ENCODE measurements at places on chromosomes 1 and 21. TPM values are rescaled to one million over a fixed set of nuclear protein-coding genes. Genes with fewer than 3 reads are reported as not detected.

- peak; percentile 19 for DNase-seq
- no peak overlapping the region for H3K4me3 ChIP-seq
- no peak overlapping the region for H3K27ac ChIP-seq
- H3K4me1 ChIP-seq: peaks cover 31% of the 10 kb centered on the region
These were observed 266.2 kb downstream of the FOXD2 start for GRCh38 chr1:47703981-47704596.

DNA sequence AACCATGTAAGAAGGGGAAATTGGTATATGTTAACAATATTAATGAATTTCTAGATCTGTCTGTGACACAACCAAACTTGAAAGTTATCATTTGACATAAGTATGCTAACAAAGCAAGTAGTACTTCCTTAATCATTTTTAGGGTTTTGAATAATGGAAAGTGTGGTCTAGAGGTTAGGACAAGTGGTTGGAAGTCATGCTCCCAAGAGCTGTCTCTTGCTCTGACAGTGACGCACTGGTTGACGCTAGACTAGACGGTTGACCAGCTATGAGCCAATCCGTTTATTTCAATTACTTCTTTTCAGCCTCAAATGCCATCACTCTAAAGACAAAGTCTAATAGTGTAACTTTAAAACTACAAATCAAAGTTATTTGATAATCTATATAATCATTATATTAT is 20.7 kb upstream of the RGS1 start:
- no peaks in the 10 kb centered on the region for H3K4me1 ChIP-seq
- H3K36me3 ChIP-seq: no peaks in the 10 kb centered on the region
- H3K27me3 ChIP-seq: no peaks in the 10 kb centered on the region
- DNase-seq: no peak
- no peak overlapping the region for H3K27ac ChIP-seq

GRCh38 chr21:27382404-27382803 is 415.5 kb upstream of the ADAMTS5 start:
- H3K27me3 ChIP-seq: no peaks in the 10 kb centered on the region
- no peak overlapping the region for H3K27ac ChIP-seq
- no peaks in the 10 kb centered on the region for H3K4me1 ChIP-seq
- no peaks in the 10 kb centered on the region for H3K36me3 ChIP-seq

DNA sequence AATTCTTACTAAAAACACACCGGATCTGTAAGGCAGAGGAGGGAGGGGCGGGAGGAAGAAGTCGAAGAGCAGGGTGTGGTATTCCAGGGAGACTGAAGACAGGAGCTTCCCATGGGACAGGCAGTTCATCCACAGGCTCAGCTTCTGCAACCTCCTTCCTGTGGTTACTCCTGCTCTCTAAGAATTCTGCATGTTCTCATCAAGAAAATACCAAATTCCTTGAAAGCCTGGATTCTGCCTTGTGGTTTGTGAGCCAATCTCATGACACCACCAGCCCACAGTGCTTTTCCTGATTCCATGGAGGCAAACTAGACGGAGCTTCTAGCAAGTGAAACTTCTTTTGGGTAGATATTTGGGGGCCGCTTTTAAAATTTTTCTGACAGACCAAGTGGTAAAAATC is 1.1 kb upstream of the ST6GALNAC3 start:
- no peak for DNase-seq
- H3K4me1 ChIP-seq: peaks cover 7% of the 10 kb centered on the region
- no peaks in the 10 kb centered on the region for H3K27me3 ChIP-seq
- H3K27ac ChIP-seq: no peak overlapping the region

The PTBP2 gene
- polyA plus RNA-seq: 35.3 TPM

The C1QTNF12 gene
- polyA plus RNA-seq: 50.5 TPM

The GTF2B gene
- 34.2 TPM for polyA plus RNA-seq
